ENCODE measurements at places on chromosomes 7 and 10.

DNA sequence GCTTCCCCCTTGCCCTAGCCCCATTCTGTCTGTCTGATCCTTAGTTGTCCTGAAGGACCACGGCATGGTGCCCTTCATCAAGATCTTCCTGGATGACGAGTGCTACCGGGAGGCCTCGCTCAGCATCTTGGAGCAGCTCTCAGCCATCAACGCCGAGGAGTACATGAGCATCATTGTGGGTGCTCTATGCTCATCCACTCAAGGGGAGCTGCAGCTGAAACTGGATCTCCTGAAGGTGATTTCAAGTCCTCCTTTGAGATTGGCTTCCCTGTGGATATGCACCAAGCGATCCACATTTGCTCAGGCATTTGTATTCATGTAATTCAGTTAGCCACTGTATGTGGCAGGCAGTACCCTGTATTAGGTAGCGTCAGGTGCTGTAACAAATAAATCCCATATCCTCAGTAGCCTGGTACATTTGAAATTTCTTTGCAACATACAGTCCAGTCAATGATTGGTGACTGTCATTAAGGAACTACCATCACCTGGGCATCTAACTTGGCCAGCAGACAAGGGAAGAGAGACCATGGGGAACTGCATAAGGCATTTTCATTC lies 51.2 kb downstream of the WDFY4 start:
- DNase-seq: no peak

DNA sequence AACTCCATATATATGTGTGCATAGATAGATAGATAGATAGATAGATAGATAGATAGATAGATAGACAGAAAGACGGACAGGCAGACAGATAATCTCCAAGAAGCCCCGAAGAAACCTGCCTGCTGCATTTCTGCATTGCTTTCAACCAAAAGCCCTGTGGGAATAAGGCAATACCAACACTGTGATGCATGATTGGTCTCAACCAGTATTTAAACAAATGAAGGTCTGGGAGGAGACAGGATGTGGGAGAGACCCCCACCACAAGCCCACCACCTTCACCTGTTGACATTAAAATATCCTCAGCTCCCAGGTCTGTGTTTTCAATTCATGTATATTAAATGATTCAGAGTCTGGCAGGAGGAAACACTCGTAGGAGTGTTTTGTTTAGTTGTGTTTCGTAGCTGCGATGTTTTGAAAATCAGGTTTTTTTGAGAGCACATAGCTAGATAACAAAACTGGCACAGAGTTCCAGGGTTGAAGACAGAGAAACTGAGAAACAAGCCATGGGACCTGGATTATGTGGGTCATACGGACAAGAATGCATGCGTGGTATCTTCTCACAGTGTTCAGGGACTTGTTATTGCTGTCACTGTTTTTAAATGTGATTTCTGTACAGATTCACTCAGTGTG lies 200.7 kb upstream of the AHR start:
- no peak for DNase-seq

DNA sequence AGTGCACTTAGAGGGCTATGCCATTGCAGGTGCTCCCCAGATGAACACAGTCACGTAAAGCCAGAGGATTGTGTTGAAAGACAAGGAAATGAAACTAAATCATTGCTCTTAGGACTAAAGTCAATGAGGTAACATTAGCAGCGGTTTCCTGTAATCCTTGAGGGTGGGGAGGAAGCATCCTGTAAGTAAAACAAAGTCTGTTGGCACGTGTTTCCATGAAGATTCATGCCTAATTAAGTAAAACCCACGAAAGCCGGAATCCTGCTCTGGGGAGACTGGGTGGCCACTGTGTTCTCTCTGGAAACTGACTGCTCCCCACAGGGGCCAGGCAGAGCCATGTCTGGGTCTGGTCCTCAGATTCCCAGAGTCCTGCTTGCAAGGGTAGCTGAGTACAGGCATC lies 18.3 kb downstream of the STEAP1B start:
- no peak for DNase-seq

DNA sequence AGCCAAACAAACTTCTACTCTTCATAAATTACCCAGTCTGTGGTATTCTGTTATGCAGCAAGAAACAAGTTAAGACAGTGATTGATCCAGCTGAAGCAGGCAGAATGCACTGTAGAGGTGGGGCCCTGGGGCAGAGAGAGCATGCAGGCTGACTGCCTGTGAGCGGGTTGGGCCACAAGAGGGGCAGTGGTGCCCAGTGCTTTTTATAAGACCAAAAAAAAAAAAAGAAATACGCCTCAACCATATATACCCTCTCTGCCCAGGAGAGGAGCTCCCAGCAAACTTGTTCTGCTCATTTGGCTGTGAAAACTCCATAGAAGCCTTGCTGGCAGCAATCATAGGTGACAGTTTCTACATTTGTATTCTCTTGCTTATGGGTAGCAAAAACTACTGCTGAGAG lies 104.7 kb downstream of the SORBS1 start:
- DNase-seq: no peak

DNA sequence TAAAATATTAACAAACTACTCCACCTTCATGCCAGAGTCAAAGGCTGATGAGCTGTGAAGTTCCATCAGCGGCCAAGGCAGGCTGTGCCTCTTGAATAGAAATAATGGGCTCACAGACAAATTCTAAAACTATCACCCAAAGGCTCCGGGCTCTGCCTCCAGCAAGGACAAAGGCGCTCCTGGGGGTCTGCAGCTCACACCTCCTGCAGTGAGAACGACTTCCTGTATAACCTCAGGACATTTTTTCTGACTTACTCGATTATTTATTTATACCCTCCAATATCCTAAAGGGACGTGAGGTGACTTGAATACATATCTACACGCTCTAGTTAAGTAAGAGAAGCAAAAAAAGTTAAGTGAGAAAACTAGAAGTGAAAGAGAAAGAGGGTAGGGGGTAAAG lies 500.7 kb downstream of the CCSER2 start:
- no peak for DNase-seq

- no peak for DNase-seq
Observed at GRCh38 chr10:133131053-133131452, 29.0 kb upstream of the KNDC1 start.

DNA sequence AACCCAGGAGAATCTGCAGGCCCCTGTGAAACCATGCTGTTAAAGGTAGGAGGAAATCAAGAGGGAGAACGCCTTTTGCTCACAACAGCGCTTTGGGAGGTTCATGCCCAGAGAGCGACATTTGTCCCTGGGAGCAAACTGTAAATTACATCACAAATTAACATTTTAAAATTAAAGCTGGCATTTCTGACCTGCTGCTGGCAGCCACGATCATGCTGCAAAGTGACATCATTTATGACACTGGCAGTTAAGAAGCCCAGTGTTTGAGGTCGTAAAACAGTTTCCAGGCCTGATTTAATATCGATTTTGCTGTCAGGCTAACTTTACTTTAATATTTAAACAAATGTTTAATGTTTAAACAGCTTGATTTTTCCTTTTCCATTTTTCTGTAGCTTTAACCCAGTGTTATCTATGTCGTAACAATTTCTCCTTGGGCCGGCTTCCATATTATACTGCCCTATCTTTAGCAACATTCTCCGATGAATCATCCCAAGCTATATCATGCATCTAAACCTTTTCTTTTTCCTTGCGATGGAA lies 86.5 kb upstream of the NPVF start:
- DNase-seq: no peak

Data from kidney glomerular epithelial cell (primary cell).